CD4-positive, alpha-beta T cell treated with Interleukin-6 for 4 hours (primary cell): ENCODE measurements at places on chromosomes 12 and 14.

GRCh38 chr12:62647586-62647985 is 181.0 kb downstream of the MON2 start:
- no peak for DNase-seq

DNA sequence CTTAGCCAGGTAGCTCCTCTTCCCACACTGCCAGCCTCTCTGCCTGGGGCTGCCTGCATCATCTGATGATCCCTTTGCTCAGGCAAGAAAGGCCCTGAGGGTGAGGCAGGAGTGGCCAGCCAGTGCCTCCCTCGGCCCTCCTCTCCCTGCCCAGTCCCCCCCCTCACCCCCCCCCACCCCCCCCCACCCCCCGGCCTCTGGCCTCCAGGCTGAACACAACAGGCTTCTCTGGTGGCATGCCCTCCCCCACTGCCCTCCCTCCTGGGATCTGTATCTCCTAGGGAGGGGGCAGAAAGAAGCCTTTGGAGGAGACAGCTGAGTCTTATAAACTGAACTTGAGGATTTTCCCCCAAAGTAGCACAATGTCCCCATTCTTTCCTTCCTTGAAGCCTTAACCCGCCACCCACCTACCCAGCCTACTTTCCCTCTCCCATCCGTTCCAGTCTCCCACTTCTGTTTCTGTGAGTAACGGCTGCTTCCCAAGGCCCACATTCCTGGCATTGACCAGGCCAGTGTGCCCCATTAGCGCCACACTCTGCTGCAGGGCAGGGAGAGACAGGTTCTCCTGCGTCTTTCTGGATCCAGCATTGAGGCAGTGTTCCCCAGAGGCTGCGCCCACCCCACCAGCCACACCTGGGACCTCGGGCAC is 82.1 kb downstream of the B4GALNT3 start:
- DNase-seq, result no peak

- DNase-seq, result no peak
These were observed 20.6 kb upstream of the RIN3 start for GRCh38 chr14:92493024-92493423.

DNA sequence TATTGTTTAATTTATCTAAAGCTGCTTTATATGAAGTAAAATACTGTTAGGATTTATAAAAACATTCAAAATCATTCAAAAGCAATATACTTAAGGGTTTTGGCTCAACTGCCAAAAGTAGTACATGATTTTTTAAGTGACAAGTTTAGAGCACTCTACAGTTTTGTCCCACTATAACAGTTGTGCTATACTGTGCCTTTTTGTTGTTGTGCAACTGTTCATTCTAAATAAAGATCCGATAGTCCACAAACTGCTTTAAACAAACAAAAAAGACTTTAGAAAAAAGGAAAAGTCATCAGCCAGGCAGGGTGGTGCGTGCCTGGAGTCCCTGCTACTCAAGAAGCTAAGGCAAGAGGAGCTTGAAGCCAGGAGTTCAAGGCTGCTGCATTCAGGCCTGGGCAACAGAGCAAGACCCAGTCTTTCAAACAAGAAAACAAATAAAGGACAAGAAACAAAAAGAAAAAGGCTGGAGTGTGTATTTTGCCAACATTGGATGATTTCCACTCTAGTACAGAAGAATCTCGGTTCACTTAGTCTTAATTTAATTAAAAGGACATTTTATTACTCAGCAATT is 7.3 kb downstream of the C2CD5 start:
- DNase-seq, result no peak
